ENCODE measurements at places on chromosomes 7 and 10. TPM values are rescaled to one million over a fixed set of nuclear protein-coding genes. Genes with fewer than 3 reads are reported as not detected.

GRCh38 chr10:63355682-63356081, 110.1 kb downstream of the JMJD1C start:
- no peak overlapping the region for H3K4me3 ChIP-seq
- H3K27ac ChIP-seq, result no peak overlapping the region
- DNase-seq, result no peak
- H3K36me3 ChIP-seq, result no peaks in the 10 kb centered on the region

The COL1A2 gene
- 615 TPM for total RNA-seq

The SLC26A3 gene
- not detected for total RNA-seq

GRCh38 chr7:93884541-93884940, 6.0 kb downstream of the TFPI2 start:
- H3K27ac ChIP-seq, result no peak overlapping the region
- no peaks in the 10 kb centered on the region for H3K27me3 ChIP-seq
- H3K4me1 ChIP-seq, result no peaks in the 10 kb centered on the region
- H3K4me3 ChIP-seq, result no peak overlapping the region

The SPDYE2B gene
- total RNA-seq, result not detected

The SPDYE16 gene
- 0.20 TPM for total RNA-seq

The TWIST1 gene
- total RNA-seq, result 0.51 TPM

The NT5C3A gene
- total RNA-seq, result 21.2 TPM

DNA sequence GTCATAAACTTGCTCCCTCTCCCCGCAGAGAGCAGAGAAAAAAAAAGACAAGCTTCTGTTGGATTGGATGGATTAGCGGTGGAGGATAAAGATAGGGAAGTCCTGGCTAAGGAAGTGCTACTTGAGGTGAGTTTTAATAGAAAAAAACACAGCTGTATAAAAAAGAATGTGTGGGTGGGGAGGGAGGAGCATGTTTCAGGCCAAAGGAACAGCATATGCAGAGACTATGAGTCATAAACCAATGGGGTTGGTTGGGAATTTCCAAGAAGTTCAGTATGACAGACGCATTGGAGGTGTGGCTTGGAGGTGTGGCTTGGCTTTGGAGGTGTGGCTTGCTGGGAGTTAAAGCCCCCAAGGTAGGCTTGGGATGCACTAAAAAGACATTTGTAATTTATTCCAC, 103.0 kb upstream of the LSM8 start:
- H3K4me3 ChIP-seq, result no peak overlapping the region
- H3K27me3 ChIP-seq, result no peaks in the 10 kb centered on the region
- no peaks in the 10 kb centered on the region for H3K36me3 ChIP-seq
- no peak for DNase-seq
- no peak overlapping the region for H3K27ac ChIP-seq
- H3K4me1 ChIP-seq, result no peaks in the 10 kb centered on the region

The TET1 gene
- total RNA-seq, result 1.9 TPM

The INTS15 gene
- 15.3 TPM for total RNA-seq

DNA sequence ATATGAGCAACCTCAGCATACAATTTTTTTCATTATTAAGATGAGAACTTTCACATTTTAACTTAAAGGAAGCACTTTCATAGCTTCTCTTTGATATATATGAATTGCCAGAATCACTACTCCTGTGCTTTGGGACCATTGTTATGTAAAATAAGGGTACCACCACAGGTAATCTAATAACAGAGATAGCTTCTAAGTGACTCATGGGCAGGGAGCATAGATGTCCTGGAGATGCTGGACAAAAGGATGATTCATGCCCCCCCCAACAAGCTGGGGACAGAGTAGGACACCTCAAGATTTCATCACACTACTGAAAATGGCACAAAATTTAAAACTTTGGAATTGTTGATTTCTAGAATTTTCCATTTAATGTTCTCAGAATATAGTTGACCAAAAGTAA, 641.1 kb downstream of the PCDH15 start:
- no peak overlapping the region for H3K27ac ChIP-seq
- no peaks in the 10 kb centered on the region for H3K4me1 ChIP-seq
- no peak for DNase-seq
- H3K4me3 ChIP-seq, result no peak overlapping the region
- no peaks in the 10 kb centered on the region for H3K36me3 ChIP-seq

GRCh38 chr7:114941692-114942091, 19.8 kb downstream of the MDFIC start:
- H3K27ac ChIP-seq, result no peak overlapping the region
- no peak overlapping the region for H3K4me3 ChIP-seq
- no peak for DNase-seq
- peaks cover 18% of the 10 kb centered on the region for H3K4me1 ChIP-seq

DNA sequence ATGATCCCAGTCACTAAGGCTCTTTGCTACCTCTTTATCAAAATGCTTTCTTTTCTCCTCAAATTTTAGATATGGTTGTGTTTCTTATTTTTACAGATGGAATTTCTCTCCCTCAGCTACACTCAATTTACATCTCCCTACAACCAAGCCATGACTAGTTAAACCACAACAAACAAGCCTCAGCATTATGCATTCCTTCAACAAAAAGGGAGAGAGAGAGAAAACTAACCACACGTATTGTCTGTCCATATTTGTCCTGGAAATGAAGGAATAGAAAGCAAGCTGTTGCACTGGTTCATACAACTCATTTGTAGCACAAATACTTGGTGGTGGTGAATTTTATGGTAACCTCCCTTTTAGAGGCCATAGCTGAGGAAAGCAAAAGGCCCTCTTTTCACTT, 286.4 kb downstream of the AHR start:
- H3K36me3 ChIP-seq, result no peaks in the 10 kb centered on the region
- H3K27me3 ChIP-seq, result no peaks in the 10 kb centered on the region
- no peak overlapping the region for H3K27ac ChIP-seq

DNA sequence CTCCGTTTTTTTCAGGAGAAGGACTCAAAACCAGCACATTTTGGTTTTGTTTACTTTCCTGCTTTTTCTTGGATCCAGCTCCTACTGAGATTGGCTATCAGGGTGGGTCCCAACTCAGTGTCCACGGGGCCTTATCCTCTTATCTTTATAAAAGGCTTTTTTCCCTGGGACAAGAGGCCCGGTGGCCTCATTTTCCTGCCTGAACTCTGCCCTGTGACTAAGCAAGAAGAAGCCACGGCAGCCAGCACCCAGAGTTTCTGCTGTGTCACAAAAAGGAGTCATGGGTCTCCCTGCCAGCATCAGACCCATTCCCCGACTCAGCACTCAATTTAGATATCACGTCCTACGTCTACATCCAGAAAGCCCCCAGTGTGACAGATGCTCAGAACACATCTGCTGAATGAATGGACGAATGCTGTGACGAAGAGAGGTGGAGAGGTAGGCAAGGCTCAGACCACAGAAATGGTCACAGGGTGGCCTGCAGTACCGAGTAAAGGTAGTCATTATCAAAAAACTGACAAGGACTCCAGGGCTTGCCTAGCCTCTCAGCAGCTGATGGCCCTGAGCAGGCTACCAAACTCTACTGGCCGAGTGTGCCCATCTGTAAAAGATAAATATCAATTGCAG, 16.7 kb downstream of the DLG5 start:
- no peaks in the 10 kb centered on the region for H3K36me3 ChIP-seq
- DNase-seq, result no peak
- no peaks in the 10 kb centered on the region for H3K27me3 ChIP-seq
- H3K27ac ChIP-seq, result no peak overlapping the region
- no peak overlapping the region for H3K4me3 ChIP-seq
- peaks cover 15% of the 10 kb centered on the region for H3K4me1 ChIP-seq

- DNase-seq, result no peak
- H3K27ac ChIP-seq, result no peak overlapping the region
- H3K4me3 ChIP-seq, result no peak overlapping the region
- H3K4me1 ChIP-seq, result no peaks in the 10 kb centered on the region
- no peaks in the 10 kb centered on the region for H3K27me3 ChIP-seq
Observed at GRCh38 chr7:42247301-42247700, 10.3 kb upstream of the GLI3 start.

The ADCK2 gene
- total RNA-seq, result 14.0 TPM

GRCh38 chr10:93027508-93027907, 33.1 kb upstream of the CYP26C1 start:
- H3K27ac ChIP-seq, result no peak overlapping the region
- H3K36me3 ChIP-seq, result no peaks in the 10 kb centered on the region
- H3K4me3 ChIP-seq, result no peak overlapping the region
- no peaks in the 10 kb centered on the region for H3K4me1 ChIP-seq

GRCh38 chr7:131897016-131897789, 340.8 kb upstream of the PODXL start:
- H3K4me3 ChIP-seq, result no peak overlapping the region
- no peaks in the 10 kb centered on the region for H3K36me3 ChIP-seq
- no peak for DNase-seq
- no peaks in the 10 kb centered on the region for H3K4me1 ChIP-seq

- H3K27me3 ChIP-seq, result no peaks in the 10 kb centered on the region
- DNase-seq, result no peak
- H3K4me1 ChIP-seq, result peaks cover 22% of the 10 kb centered on the region
- no peak overlapping the region for H3K27ac ChIP-seq
Observed at GRCh38 chr10:4847561-4848355, 21.8 kb downstream of the AKR1E2 start.

DNA sequence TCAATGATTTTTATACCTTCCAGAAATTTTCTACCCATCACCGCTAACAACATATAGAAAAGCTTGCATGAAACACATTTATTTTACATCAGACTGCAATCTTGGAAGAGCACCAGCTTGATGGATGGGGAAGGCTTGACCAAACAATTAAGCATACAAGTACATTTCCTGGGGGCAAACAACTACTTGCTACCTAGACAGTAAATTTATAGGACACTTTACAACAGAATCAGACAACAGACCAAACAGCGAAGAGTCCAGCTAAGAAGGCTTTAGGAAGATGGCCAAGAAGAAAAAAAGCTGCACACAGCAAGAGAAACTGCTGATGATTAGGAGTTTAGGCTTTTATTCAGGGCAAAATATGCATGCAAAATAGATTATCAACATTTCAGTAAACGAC, 8.0 kb downstream of the AASS start:
- DNase-seq, result no peak
- no peak overlapping the region for H3K4me3 ChIP-seq
- peaks cover 24% of the 10 kb centered on the region for H3K4me1 ChIP-seq
- H3K36me3 ChIP-seq, result no peaks in the 10 kb centered on the region

Measured in heart left ventricle (tissue), 16 donors.